ENCODE measurements at places on chromosomes 5 and 9. TPM values are rescaled to one million over a fixed set of nuclear protein-coding genes. Genes with fewer than 3 reads are reported as not detected.

Gene PCDHGA8
- 2.3 TPM for total RNA-seq

Gene CCDC127
- total RNA-seq = 5.2 TPM

Gene RAD1
- total RNA-seq = 19.4 TPM

GRCh38 chr9:114112325-114112724, 13.2 kb upstream of the KIF12 start:
- DNase-seq = no peak

DNA sequence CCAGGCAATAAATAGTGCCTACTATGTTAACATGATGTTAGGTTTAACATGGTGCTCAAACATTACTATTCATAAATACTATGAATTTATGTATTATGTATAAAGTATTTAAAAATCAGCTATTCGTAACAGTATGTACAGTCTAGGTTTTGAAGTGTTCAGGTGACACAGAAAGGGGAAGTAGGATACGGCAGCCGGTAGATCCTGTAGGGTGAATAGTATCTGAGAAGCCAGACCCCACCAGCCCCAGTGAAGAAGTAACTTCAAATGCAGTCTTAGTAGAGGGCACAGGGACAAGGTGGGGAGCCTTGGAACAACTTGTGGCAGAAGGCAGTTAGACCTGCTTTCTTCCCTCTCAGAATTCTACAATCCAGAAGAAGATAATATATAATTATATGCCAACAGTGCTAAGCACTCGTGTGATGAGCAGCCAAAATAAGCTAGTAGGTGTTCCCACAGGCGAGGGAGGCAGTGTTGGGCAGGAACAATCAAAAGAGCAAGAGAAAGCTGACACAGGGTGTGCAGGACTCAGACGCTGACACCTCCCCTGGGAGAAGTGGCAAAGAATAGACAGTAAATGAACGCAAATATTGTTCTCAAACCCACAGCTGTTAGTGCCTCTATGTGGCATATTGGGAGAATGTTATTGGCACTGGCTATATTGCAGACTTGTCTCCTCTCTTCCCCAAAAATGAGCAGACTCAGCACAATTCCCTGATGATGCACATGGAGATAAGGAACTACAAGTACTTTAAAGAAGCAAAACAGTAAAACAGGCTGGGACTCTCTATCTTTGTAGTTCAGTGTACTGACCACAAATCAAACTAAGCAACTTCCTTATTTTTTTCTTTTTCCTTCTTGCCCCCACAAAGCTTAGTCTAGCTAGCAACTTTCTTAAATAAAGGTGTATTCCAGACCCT, 4.6 kb downstream of the ZNF367 start:
- DNase-seq = no peak

DNA sequence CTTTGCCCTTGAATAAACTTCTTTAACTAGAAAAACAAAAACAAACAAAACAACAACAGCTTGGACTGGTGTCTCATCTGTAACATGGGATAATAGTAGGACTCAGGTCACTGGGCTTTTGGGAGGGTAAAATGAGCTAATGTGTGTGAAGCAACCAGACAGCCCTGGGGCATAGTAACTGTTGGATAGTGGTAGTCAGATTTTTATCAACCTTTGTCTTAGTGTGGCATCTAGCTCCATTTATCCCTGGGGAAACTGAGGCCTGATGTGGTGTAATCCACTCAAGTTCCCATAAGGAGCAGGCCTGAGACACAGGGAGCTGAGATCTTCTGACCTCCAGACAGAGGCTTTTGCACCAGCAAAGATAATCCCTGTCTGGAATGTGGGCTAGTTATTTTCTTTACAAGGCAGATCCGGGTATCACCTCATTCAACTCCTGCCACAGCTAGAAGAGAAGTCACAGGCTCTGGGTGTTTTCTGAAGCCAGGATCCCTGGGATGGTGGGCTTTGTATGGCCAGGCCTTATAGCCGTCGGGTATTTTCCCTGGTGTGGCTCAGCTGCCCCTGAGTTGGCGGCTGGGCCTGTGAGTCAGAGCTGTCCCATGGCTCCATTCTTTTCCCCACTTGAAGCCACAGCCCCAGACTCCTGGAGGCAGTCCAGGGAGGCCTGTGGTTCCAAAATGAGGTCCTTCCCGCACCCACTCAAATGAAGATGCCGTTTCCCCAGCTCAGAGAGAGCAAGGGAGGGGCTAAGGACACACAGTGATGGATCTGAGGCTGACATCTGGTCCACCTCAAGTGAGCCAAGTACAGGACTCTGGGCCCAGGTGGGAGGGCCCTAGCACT, 26.1 kb upstream of the CSF1R start:
- no peak for DNase-seq

GRCh38 chr5:119357270-119357669, 1.5 kb downstream of the TNFAIP8 start:
- DNase-seq = no peak
